ENCODE measurements at places on chromosomes 1 and 21. TPM values are rescaled to one million over a fixed set of nuclear protein-coding genes. Genes with fewer than 3 reads are reported as not detected.

DNA sequence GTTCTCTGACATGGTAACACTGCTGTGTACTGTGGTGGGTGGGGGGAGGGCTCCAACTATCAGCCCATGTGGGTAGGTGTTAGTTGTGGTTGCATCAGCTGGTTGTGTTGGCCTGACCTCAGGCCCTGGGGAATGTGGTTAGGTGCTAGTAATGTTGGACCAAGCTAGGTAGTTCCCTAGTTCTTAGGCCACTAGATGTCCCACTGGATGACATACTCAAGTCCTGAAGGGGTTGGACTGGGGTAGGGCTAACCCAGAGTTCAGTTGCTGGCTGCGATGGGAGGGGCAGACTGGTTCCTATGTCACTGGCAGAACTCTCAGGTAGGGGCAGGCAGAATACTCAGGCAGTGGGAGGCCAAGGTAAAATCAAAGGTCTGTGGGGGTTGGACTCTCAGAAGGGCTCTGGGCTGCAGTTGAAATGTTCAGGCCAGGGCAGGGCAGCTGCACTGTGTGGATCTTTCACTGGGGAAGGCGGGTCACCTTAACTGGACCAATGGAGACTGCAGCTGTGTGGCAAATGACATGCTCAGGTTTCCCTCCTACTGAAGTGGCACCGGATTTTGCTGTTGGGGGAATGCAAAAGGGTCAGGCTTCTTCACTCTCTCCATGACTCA lies 870.7 kb downstream of the LRRIQ3 start:
- no peak for DNase-seq

The C8A gene
- not detected for total RNA-seq

DNA sequence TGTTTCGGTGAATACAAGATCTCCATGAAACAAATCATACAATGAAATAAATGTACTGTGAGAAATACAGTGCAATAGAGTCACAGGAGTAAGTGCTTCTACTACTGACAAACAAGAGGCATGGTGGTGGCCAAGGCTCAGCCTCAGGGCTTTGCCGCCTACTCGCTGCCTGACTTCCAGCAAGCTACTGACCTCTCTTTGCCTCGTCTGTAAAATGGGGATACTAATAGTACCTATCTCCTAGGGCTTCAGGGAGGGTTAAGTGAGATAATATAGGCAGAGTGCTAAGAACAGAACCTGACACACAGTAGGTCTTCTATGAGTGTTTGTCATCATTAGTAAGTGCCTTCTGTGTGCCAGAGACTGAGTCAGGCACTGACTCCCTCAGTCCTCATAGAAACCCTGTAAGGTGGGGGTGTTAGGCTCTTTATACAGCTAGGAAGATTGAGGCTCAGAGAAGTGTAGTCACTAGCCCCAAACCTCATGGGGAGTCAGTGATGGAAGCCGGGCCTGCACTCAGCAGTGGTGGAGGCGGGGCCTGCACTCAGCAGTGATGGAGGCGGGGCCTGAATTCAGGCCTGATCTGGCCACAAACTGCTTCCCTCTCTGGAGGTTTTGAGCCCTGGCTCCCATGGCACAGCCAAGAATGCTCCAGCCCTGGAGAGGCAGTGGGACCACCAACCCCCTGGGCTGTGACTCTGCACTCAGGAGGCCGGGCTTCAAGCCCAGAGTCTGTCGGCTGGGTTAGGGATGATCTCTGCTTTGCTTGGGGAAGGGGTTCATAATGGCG lies 6.8 kb downstream of the BSND start:
- DNase-seq: no peak

DNA sequence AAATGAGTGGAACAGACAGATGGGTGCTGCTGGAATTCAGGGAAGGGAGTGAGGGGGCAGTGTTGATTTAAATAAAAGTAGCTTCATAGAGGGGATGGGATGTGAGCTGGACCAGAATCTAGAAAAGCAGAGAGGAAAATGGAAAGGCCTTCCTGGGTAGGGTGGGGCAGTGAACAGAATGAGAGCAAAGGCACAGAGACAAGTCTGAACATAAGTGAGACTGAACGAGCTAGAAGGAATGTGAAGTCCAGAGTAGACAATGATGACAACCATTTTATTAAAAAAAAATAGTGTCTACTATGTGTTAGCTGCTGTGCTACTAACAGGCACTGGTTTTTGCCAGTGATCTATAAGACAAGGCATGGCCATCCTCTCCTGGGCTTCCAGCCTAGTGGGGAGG lies 36.0 kb downstream of the ELK4 start:
- no peak for DNase-seq

DNA sequence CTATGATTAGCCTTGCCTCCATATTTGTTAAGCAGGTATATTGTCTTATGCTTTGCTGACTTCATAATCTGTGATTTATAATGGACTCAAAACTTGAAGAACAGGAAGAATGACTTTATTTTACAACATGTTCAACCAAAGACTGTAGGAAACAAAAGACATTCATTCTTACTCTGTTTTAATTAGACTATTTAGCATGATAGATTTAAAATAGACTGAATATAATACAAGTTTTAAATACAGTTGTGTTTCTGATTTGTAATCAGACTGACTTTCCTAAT lies 63.1 kb downstream of the CDC14A start:
- DNase-seq: no peak

- no peak for DNase-seq
Observed at GRCh38 chr1:184464757-184465156, 77.9 kb downstream of the C1orf21 start.

- DNase-seq: peak; percentile 85
Observed at GRCh38 chr1:111346089-111346885, 55.6 kb downstream of the CHIA start.

DNA sequence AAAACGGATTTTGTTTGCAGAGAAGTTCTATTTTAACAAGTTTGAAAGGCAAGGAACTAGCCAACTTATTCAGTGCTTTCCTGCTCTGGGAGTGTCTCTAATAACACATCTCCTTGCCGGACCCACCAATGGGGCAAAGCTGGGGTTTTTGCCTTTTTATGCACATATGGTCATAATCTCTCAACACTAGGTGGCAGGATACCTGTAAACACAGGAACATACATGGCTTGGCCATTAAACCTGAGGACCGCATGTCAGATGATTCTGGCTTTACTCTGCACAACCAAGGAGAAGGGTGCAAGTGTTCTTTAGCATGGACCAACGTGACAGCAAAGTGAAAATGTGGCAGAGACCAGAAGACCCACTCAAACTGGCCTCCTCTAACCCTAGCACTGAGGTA lies 4.9 kb downstream of the TMEM9 start:
- no peak for DNase-seq

DNA sequence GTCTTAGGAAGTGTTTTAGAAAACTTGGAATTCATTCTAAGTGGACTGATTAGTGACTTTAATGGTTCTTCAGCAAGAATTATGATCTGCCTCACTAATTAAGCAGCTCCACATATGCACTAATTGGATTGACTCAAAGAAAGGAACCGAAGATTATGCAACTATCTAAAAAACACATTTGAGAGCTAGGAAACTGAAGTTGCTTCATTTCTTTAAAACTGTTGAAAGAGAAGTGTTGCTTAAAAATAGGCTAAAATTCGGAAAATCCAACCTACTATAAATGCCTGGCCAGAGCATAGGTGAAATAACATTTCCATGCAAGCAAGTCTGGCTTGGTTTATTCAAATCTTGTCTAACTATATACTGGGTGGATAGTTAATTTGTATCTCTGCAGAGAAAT lies 502.9 kb upstream of the ZRANB2 start:
- no peak for DNase-seq

GRCh38 chr21:31897311-31897710 lies 24.5 kb downstream of the HUNK start:
- no peak for DNase-seq

- DNase-seq: no peak
Observed at GRCh38 chr21:45578176-45578801, 36.0 kb upstream of the SLC19A1 start.

- DNase-seq: no peak
Observed at GRCh38 chr1:170668209-170669106, 4.5 kb downstream of the PRRX1 start.

The S1PR1 gene
- total RNA-seq: 125 TPM

The LRRC8B gene
- 8.2 TPM for total RNA-seq

The CAPN9 gene
- total RNA-seq: not detected

The LYPD8 gene
- not detected for total RNA-seq

The CELF3 gene
- not detected for total RNA-seq

DNA sequence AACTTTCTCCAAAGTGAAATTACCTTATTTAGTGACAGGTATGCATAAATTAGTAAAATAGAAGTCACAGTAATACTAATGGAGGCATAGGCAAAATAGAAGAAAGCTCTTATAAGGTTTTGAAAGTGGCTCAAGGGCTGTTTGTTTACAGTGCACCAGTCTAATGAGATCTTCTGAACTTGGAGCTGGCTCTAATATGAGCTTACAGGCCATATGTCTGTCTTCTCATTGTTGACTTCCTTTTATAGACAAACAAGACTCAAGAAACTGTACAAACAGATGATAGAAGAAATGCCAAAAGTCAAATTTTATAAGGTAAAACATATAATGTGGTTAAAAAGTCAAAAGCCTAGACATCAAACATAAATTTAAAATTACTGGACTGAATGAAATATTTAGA lies 207.5 kb upstream of the NEGR1 start:
- DNase-seq: no peak

The ERICH3 gene
- 0.07 TPM for total RNA-seq

The OR2G6 gene
- total RNA-seq: not detected

GRCh38 chr1:214349781-214350180 lies 68.8 kb downstream of the SMYD2 start:
- DNase-seq: no peak

DNA sequence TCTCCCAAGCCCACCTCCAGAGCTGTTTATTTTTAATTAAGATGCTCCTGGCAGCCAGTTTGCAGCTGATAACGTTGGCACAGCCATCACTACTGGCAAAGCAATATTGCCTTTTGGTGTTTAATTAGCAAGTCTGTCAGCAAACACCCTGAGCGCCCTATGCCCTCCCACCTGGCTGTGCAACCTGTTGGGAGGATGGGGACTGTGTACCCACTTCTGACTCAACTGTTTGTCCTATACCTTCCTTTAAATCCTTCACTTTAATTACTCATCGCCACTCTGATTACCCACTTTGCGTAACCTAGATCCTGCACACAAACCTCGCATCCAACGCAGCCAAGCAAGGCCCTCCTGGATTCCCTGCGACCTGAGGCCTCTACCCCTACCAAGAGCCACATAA lies 67.1 kb downstream of the BCAR3 start:
- no peak for DNase-seq

DNA sequence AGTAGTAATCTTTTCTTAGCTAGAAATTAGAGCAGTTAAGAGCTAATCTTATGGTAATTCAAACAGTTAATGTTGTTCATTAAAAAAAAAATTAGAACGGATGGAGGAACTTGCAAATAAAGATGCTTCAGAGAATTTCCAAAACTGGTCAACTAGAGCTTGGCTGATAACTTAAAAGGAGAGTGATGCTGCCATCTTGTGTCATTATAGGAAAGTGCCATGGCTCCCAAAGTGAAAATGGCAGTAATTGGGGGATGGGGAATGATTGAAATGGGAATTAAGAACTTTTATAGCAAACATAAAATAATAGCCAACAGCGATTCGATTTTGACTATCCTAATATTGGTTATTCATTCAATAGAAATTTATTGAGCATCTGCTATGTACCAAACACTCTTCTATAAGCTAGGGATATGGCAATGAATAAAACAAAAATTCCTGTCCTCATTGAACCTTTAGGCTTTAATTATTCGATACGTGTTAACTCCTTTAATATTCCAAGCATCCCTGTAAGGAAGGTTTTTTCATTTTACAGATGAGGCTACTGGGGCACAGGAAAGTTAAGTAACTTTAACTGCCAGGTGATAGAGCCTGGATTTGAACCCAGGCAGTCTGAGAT lies 5.7 kb upstream of the PLPP3 start:
- no peak for DNase-seq

GRCh38 chr21:39661740-39662139 lies 49.0 kb downstream of the B3GALT5 start:
- DNase-seq: peak; percentile 42

DNA sequence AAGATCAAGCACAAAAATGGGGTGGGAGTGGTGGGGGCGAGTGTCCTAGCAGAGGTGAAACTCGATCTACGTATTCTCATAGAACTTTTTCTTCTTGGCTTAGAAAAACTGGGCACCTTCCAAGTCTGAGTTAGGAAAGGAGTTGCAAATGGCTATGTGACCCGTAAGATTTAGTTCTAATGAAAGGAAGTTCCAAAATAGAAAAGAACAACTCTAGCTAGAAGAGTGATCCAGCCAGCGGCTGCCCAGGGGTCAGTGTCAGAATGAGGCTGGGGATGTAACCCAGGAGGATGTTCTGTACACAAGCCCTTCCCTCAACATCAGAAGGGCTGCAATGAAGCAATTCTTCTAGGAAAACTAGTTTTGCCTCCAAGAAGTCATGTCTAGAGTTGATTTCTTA lies 5.2 kb downstream of the MTARC1 start:
- DNase-seq: peak; percentile 54

The SLAMF8 gene
- 1.0 TPM for total RNA-seq

- no peak for DNase-seq
Observed at GRCh38 chr21:33266789-33267135, 595 bp downstream of the IL10RB start.

The TNNT2 gene
- total RNA-seq: 12,321 TPM

DNA sequence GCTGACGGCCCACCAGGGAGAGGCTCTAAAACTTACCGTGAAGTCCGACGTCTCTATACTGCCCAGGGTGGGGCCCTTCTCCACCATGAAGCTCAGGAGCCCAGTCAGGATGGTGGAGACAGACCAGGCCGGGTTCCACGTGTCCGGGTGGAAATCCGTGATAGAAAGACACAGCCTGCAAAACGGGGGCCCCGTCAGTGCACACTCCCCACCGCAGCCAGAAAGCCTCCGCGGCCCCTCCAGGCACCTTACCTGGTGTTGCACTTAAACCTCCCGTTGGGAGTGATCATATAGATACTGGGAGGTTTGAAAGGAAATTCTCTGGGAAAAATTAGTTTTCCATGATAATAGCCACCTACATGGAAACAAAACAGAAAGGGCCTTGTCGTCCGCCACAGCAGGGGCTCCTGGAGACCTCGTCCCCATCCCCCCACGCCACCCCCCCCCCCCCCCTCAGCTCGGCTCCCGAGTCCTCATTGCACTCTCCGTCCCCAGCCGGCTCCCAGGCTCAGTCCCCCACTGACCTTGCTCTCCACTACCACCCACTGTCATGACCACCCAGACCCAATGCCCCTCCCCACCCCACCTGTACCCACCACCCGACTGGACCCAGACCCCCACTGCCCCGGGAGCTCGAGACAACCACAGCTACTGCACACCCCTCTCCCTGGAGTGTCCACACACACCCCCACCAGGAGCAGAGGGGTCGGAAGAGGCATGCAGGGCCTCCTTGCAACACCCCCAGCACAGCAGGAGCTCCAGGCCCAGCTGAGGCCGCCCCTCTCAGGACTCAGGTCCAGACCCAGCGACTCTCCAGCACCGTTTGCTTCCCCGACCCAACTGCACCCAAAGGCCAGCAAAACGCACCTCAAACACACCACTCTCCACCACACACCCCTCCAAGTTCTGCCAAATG lies 10.7 kb upstream of the C1QTNF12 start:
- DNase-seq: no peak

GRCh38 chr1:28899267-28899666 lies 15.1 kb upstream of the EPB41 start:
- DNase-seq: no peak

GRCh38 chr1:183989078-183989577 lies 48.4 kb downstream of the COLGALT2 start:
- DNase-seq: peak; percentile 71

GRCh38 chr1:24111996-24112779 lies at the start of gene MYOM3:
Gene MYOM3 (minus strand): TSS chr1:24112135. CDS start chr1:24108636, 3,499 bp downstream.
- DNase-seq: peak; percentile 79

The TTC13 gene
- total RNA-seq: 5.5 TPM

- DNase-seq: no peak
Observed at GRCh38 chr1:6351480-6352137, 42.0 kb downstream of the ACOT7 start.

GRCh38 chr1:211851174-211851573 lies 20.6 kb upstream of the LPGAT1 start:
- DNase-seq: no peak

Measured in right atrium auricular region (tissue), 2 donors.